ENCODE measurements at places on chromosomes 1 and 21.

- no peak for DNase-seq
Observed at GRCh38 chr1:228986093-228986904, 251.0 kb downstream of the RHOU start.

- no peak for DNase-seq
Observed at GRCh38 chr1:9500756-9501754, 38.2 kb upstream of the SLC25A33 start.

DNA sequence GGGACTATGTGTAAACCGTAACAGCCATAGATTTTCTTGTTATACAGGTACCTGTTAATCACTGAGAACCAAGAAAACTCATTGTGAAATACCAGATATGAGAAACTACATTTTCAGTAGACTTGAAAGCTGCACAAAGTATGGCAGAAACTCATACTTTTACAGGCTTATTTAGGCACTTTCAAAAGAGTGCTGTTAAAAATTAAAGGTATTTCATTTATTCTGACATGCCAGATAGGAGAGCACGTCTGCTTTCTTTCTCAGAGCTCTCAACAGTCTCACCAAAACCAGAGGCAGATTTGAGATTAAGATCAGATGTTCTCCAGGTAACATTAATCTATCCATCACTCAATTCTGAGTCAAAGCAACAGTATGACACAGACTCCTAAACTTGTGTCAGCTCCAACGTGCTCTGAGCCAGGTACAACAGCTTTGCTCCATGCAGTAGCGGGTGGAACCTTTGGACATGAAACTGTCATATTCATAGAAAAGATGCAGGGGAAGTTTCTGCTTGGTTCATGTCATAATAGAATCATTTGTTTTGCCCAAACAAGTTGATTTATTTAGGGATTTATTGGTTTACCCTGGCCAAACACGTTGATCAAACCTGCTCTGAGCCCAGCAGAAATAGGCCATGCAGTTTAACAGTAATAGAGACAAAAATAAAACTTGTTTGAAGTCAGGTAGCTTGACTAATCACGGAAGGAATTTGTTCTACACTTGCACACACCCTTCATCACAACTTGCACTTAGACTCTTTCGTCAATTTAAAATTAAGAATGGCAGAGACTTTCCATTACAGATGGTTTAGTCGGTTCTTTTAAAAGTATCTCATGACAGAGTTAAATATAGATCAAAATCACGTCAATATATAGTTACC lies 20.8 kb upstream of the TSNAX start:
- no peak for DNase-seq

GRCh38 chr1:101181930-101182329 lies 54.9 kb upstream of the S1PR1 start:
- DNase-seq = no peak

DNA sequence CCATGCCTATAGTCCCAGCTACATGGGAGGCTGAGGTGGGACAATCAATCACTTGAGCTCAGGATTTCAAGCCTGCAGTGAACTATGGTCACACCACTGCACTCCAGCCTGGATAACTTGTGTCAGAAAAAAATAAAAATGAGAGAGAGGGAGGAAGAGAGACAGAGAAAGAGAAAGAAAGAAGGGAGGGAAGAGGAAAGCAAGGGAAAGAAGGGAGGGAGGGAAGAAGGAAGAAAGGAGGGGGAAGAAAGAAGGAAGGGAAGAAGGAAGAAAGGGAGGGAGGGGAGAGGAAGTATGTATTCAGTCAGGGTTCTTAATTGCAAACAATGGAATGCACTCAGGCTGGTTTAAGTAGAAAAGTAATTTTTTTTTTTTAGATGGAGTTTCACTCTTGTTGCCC lies 7.9 kb upstream of the HENMT1 start:
- DNase-seq = no peak

DNA sequence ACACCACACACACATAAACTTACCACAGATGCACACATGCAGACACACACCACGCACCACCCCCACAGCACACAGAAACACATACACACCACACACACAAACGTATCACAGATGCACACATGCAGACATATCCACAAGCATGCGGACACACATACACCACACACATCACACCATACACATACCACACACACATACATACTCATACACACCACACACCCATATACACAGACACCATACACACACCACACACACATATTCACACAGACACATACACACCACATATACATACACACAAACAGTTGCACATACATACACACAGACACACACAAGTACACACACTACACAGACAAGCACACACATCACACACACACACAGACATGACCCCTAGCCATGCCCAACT lies 37.5 kb upstream of the PDE9A start:
- DNase-seq = no peak

- no peak for DNase-seq
Observed at GRCh38 chr21:45055861-45056260, 18.5 kb upstream of the ADARB1 start.

GRCh38 chr1:19124273-19124672 lies 85.8 kb downstream of the UBR4 start:
- DNase-seq = no peak

- no peak for DNase-seq
Observed at GRCh38 chr1:242828828-242829227, 304.3 kb upstream of the PLD5 start.

GRCh38 chr1:45557422-45557944 lies 6.9 kb downstream of the AKR1A1 start:
- DNase-seq = no peak

GRCh38 chr1:61581251-61581650 lies 143.7 kb downstream of the TM2D1 start:
- no peak for DNase-seq

DNA sequence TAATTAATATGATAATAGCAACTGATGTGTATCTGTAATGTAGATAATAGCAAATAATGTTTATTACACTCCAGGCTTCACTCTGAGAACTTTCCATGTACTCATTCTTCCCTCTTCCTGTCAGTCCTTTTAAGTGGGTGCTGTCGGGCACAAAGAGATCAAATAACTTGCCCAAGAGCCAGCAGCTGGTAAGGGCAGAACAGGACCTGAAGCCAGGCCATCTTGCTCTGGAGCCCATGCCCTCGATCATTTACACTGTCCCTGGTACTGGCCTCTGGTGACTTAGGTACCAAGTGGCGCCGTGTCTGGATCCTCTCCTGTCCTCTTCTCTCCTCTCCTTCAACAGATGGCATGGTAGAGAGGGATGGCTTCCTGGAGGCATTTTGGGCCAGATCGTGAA lies 97.2 kb downstream of the VPS13D start:
- no peak for DNase-seq

DNA sequence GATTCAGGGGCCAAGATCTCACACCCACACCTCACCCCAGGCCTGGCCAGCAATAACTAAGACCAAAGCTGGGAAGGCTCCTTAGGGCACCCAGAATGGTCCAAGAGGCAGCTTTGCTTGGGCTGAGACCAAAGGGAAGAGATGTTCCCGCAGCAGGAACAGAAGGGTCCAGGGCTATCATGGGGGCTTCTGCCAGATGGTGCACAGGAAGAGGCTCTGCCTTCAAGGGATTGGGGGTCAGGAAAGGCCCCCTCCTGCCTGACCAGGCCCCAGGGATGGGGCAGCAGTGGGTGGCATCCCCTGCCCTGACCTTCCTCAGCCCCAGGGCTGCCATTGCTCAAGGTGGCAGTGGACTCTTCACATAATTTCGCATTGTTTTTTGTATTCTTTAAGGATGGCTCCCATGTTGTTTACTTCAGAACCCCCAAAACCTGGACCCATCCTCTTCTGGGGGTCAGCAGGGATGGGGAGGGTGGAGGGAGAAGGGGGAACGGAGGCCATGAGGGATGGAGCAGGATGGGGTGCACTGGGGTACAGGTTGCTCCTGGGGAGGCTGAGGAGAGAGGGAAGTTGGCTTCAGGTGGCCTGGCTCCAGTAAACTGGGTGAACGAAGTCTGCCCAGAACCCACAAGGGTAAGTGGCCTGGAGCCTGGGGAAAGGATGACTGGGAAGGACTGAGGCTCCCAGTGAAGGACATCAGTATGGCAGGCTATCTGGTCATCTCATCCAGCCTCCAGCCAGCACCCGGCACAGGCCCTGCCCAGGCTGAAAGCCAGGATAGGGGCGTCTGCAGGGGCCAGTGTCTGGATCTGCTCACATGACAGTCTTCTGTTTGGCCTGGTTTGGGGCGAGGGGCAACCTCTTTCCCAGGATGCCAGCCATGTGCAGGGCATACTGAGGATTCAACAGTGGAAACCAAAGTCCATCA lies 2.6 kb upstream of the NADK start:
- no peak for DNase-seq

- no peak for DNase-seq
Observed at GRCh38 chr1:160641323-160642280, 5.2 kb downstream of the SLAMF1 start.

GRCh38 chr1:167722152-167722869 lies 529 bp downstream of the MPZL1 start:
- no peak for DNase-seq

GRCh38 chr1:230820568-230820967 lies 47.8 kb downstream of the C1orf198 start:
- DNase-seq = no peak

- no peak for DNase-seq
Observed at GRCh38 chr1:79532555-79532954, 526.0 kb upstream of the ADGRL4 start.

DNA sequence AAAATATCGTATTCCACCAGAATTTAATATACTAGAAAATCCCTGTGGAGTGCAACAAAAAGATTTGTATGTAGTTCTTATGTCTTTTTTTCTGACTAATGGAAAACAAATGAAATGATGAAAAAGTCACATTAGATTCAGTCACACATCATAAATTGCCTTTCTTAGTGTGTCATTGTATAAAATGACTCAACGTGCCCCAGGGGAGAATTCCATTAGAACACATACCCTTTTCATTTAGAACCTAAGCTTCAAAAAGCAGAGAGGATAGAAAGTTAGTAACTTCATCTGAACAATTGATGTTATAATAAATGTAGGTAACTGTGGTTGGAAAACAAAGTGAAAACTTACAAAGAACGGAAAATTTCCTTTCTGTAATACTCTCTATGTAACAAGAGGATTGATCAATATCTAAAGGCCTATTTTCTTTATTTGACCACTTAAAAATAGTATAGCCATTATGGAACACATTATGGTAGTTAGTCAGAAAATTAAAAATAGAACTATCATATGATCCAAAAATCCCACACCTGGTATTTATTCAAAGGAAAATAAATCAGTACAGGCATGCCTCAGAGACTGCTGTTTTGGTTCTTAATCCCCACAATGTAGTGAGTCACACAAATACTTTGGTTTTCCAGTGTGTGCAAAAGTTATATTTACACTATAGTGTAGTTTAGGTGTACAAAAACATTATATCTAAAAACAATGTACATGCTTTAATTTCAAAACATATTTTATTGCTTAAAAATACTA lies 1016.1 kb downstream of the KCNT2 start:
- no peak for DNase-seq

GRCh38 chr1:231827337-231828105 lies 200.9 kb downstream of the DISC1 start:
- no peak for DNase-seq

DNA sequence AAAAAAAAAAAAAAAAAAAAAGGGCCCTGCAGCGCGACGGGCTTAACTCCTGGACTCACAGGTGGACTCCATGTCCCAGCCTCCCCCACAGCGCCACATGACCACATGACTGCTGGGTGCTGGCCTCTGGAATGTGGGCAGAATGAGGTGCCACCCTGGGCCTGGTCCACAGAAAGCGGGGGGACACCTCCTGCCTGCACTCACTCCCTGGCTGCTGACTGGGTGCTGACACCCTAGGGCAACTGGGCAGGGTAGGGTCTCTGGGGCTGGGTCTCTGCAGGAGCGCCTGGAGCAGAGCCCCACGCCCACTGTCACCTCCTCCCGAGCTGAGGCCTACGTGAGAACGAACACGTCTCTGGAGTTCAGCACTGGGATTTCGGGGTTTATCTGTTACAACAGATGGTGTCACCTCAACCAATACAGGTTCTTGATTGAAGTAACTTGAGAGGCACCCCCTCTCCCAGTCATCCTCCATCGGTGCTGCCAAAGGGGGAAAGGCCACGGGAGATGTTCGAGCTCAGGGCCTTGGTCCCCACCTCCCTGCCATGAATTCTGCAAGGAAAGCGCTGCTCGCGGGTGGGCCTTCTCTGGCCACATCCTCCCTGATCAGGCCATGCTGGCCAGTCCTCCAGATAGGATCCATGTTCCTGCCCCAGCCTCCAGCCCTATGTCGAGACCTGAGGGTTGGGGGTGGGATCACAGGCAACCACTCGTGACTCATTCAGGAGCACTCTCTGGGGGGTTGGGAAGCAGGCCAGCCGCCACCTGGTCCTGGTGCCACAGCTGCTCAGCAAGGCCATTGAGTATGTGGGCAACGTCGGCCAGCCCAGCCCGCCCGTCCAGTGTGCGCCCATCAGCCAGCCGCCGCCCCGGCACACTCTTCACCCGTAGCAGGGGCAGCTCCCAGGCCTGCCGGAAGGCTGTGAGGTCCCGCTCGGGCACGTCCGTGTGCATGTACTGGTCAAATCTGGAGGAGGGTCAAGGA lies 5.4 kb downstream of the CPLANE2 start:
- no peak for DNase-seq

- DNase-seq = no peak
Observed at GRCh38 chr1:37038227-37039093, 4.1 kb upstream of the GRIK3 start.

- no peak for DNase-seq
Observed at GRCh38 chr1:107748531-107748930, 216.4 kb downstream of the VAV3 start.

DNA sequence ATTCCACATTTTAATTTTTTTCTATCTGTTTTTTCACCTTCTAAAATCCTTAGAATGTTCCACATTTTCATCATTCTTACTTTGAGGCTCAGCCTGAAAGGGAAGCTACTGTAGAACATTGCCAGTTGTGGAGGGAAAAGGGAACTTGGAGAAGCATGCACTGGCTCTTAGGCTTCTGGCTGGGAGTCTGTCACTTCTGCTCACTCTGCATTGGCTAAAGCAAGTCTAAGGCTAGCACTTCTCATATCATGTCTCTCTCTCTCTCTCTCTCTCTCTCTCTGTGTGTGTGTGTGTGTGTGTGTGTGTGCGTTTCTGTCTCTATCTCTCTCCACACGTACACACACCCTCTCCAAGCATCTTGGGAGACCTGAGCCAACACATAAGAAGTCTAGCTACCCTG lies 49.6 kb upstream of the ADAR start:
- DNase-seq = peak; percentile 15

- no peak for DNase-seq
Observed at GRCh38 chr21:44439211-44439600, 16.1 kb upstream of the LRRC3 start.

- no peak for DNase-seq
Observed at GRCh38 chr1:216528816-216529215, 105.6 kb upstream of the USH2A start.

DNA sequence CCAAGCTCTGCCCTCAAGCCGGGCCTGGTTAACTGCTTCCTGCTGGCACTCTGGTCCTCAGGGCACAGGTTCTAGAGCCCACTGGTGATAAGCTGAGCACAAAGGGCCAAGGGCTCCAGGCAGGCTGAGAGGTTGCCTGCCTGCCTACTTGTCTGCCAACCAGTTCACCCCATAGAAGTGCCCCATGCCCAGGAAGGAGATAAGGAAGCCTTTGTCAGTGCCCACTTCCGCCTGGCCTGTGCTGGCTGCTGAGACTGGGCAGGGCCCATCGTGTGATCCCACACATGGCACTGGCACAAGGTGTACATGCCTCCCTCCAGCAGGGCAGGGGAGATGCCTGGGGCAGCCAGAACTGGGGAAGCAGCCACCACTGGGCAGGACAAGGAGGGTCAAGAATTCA lies 24.1 kb downstream of the SLC9A1 start:
- DNase-seq = no peak

GRCh38 chr1:111948209-111949171 lies 41.0 kb downstream of the KCND3 start:
- no peak for DNase-seq

Measured in T-helper 2 cell (primary cell).